ENCODE measurements at places on chromosomes 4 and X. TPM values are rescaled to one million over a fixed set of nuclear protein-coding genes. Genes with fewer than 3 reads are reported as not detected.
A peak's percentile ranks its signal among the peaks of the same experiment; 100 is the strongest.

CHRDL1 gene
- total RNA-seq, result 37.3 TPM

FRMPD3 gene
- total RNA-seq, result 0.59 TPM

PDCL2 gene
- not detected for total RNA-seq

F8A2 gene
- total RNA-seq, result not detected

- DNase-seq, result no peak
Measured at GRCh38 chrX:133699023-133699728, 283.9 kb upstream of the GPC4 start.

DNA sequence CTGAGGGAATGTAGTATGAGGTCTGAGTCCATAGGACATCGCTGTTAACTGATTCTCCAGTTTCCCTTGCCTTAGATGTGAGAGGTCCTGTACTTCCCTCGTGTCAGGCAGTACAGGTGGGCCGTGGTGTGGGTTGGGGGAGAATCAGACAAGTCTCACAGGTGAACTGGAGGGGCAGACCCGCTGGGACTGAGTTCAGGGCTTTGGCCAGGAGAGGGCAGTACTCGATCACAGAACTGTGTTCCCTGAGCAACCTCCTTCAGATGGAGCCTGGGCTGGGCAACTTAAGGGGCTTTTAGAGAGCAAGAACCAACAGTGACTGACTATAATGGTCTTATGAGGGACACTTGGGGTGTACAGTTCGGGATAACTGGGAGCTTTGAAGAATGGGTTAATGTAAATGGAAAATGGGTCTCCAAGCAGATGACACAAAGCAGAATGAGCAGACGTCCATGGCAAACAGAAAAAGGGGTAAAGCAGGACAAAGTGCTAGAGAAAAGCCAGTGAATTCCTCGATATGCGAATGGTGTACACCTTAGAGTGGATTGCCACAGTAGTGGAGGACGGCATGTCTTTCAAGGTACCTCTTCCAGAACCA lies 83.6 kb downstream of the CCNG2 start:
- DNase-seq, result peak; percentile 54

DNA sequence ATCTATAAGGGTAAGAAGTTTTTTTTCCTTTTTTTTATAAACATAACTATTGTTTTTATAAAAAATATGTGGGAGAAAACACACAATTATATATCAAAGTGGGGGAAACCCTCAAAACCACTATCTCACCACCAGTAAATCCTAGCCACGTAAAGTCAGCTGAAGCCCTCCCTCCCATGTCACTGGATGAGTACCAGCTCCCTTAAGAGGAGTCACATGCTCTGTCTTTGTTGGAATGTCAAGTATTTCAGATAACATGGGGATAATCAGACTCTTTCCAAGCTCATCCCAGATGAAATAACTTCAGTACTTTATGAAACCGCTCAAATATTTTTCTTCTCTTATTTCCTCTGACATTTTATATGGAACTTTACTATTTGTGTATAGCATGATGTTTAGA lies 2.4 kb downstream of the MYOZ2 start:
- DNase-seq, result no peak

- no peak for DNase-seq
Measured at GRCh38 chr4:183834252-183834651, 70.9 kb upstream of the STOX2 start.

DNA sequence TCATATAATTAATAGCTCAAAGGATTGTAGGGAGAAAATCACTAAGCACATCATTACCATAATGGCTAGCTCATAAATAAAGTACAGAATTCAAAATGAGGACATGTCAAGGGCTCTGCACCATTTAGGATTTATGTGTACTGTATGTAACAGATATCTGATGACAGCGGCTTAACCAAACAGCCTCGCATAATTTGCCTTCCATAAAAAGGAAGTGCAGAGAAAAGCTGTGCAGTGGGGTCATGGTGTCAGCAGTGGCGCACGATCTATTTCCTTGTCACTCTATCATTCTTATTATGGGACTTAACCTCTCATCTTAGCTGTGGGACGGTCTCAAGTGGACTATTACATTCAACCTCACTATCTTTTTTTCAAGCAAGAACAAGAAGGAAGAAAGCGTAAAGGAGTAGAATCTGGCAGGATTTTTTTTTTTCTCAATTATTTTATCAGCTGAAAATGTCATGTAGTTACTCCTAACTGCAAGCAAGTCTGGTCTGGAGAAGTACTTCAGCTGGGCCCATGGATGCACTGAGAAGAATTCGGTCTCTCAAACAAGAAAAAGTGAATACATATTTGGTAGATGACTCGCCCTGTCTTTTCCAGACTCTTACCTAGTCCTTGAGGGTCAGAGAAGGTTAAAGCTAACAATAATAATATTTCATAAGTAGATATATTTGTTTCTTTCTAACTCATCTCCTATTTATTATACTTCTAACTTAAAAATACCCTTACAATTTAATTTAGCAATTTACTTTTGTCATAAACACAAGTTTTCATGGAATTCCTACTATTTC lies 94.6 kb downstream of the COX18 start:
- no peak for DNase-seq

DNA sequence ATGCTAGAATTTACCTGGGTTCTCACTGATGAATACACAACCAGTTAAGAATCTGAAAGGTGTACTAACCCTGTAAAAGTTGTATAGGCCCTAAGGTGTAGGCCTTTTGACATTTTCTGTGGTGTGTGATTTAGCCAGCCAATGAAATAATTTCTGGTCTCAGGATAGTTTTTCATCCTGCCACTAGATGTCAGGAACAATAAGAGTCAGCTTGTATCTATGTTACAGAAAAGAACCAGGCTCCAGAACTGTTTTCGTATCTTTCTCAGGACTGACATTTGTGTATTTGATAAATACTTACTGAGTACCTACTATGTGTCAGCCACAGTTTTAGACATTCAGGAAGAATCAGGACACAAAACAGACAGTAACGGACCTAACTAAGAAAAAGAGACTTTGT lies 673.6 kb upstream of the TENM3 start:
- no peak for DNase-seq

GRCh38 chr4:168677879-168678278 lies 181.0 kb downstream of the PALLD start:
- no peak for DNase-seq

- DNase-seq, result no peak
Measured at GRCh38 chr4:44859477-44859876, 133.1 kb upstream of the GNPDA2 start.

DNA sequence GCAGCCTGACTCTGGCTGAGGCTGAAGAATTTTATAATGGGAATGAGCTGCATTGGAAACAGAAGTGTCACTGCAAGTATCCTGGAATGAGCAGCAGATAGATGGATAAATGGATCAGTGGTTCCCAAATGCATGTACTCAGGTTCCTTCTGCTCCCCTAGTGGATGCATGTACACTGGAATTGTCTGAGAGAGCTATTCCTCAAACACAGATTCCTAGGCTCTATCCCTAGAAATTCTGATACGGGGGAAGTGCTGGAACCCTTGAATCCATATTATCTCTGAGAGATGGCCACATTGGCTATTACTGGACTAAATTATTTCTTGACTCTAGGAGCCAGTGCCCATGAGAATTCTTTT lies 64.8 kb downstream of the TMEM131L start:
- DNase-seq, result no peak

DNA sequence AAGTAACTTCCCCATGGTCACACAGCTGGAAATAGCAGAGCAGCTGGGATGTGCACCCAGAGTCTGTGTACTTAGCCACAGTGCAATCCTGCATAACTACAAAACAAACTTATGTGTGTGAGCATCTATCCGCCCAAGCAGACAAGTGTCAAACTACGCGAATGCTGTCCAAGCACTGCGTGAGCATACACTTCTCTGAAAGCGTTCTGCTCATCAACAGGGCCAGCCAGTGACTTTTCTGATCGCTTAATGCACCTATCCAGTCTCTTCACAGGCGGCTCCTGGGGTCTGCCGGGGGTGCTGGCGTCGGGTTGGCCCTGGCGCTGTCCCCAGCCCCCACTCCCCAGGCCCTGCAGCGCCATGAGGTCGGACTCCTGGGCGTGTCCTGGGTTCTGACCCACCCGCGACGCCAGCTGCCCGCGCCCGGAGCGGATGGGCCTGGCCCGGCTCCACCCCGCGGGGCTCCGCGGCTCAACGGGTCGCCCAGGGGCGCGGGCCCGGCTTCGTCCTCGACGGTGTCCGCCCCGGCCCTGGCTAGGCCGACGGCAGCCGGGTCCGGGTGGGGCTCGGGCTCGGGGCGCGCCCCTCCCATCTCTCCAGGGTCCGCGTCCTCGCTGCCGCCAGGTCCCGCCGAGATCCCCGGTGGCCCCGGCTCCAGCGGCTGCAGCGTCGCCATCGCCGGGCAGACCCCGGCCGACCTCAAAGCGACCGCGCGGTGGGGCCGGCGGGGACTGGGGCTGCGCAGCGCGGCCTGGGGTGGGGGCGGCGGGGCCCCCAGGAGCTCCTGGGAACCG lies 1.3 kb upstream of the ZNF141 start:
- peak; percentile 19 for DNase-seq

DNA sequence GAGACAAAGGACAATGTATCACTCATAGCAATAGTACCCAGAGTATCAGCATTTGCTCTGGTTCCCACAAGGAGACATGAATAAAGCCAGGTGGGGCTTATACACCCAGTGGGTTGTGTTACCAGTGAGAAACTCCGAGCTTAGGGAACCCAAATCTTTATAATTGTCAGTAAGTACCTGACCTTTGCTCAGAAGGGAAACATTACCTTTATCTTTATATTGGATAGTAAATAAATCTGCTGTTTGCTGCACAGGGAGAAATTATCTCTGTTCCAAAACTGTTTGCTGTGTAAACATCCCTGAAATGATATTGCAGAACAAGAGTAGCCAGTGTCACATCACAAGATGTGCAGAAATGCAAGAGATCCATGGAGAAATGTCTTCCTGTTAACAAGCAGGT lies 12.1 kb upstream of the SLAIN2 start:
- DNase-seq, result no peak
